GM12892 (cell line): ENCODE measurements at places on chromosomes 7 and 10.

- DNase-seq = no peak
These were observed 16.2 kb downstream of the RBP3 start for GRCh38 chr10:47364366-47364765.

GRCh38 chr10:13930120-13930519, 343.4 kb downstream of the PRPF18 start:
- no peak for DNase-seq

- no peak for DNase-seq
These were observed 3.9 kb downstream of the CH25H start for GRCh38 chr10:89203237-89203636.

DNA sequence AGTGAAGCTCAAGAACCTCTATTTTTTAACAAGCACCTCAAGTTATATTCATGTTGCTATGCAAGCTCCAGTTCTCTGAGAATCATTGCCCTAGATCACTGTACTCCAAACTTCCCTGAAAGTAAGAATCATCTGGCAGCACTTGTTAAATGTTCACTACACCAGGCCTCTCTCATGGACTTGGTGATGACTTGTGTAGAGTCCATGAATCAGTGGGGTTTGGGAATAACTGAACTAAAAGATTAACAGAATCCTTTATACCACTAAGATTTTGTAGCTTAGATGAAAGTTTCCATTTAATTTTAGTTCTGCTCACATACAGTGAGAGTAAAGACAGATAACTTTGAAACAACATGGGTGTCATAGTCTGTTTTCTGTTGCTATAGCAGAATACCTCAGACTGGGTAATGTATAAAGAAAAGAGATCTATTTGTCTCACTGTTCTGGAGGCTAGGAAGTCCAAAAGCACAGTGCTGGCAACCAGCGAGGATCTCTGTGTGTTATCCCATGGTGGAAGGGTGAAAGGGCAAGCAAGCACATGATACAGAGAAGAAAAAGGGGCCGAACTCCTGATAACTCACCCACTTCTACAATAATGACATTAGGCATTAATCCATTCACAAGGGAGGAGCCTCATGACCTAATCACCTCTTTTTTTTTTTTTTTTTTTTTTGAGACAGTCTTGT, 27.9 kb upstream of the AOAH start:
- DNase-seq = no peak

- no peak for DNase-seq
These were observed 20.5 kb upstream of the TNS3 start for GRCh38 chr7:47602272-47603004.

GRCh38 chr7:11410656-11411644, 421.0 kb downstream of the THSD7A start:
- DNase-seq = no peak

GRCh38 chr10:86688398-86688921, 20.1 kb downstream of the LDB3 start:
- DNase-seq = peak; percentile 81

GRCh38 chr7:25391961-25392587, 163.8 kb upstream of the NPVF start:
- no peak for DNase-seq

GRCh38 chr10:79063661-79064492, 4.9 kb upstream of the ZMIZ1 start:
- DNase-seq = no peak

GRCh38 chr10:5092375-5092774, 1.8 kb upstream of the AKR1C3 start:
- no peak for DNase-seq

DNA sequence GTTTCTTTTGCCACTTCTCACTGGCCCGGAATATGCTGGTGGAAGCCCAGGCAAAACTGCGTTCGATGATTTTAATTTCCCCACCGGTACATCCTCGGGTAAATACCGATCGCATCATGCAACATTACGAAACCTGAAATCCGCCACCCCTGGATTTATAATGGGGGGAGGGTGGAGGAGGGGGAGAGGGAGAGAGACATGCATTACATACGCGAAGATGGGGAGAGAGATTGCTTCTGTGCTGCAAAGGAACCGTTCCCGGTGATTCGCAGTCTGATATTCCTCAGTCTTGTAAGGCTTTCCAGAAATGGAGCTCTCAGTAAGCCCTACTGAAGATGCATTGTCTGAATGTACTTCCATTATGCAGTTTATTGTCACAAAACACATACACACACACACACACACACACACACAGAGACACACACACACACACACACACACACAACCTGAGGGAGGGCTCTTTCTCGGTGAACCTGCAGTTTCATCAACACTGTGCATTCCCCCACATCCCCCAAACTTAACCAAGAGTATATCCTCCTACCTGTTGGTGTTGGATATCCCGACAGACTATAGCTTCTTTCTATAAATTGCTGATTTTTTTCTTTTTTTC, 741 bp downstream of the GPR85 start:
- no peak for DNase-seq

DNA sequence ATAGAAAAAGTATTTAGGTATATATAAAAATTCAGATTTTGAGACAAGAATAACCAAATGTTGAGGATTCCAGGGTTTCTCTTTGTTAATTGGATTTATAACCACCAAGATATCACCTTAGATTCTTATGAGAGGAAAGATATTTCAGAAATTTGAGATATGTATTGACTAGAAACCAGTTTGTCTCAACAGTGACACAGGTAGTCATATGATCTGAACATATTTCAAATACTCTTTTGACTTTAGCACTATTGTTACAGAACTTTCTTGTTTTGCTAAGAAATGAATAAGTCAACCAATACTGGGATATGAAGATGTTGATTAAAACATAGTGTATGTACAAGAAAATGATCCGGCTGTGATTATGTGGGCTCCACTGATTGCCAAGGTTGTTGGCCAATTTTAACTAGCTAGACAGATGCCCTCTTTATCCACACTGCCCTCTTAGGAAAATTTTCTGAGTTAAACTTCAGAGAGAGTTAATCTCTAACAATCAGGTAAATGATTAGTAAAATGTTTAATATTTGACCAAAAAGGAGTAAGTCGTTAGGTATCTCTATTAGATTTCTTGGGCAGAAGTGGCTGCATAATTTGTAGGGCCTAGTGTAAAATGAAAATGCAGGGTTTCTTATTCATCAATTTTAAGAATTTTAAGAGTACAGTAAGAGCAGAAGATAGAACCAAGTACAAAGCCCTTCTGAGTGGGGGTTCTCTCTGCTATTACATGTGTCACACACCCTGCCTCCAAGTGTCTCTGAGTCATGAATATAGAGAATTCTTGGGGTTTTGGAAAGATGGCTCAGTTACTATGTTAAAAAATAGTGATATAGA, 376.0 kb downstream of the TFEC start:
- no peak for DNase-seq

- no peak for DNase-seq
These were observed 99.7 kb downstream of the MAPK8 start for GRCh38 chr10:48406204-48406603.

DNA sequence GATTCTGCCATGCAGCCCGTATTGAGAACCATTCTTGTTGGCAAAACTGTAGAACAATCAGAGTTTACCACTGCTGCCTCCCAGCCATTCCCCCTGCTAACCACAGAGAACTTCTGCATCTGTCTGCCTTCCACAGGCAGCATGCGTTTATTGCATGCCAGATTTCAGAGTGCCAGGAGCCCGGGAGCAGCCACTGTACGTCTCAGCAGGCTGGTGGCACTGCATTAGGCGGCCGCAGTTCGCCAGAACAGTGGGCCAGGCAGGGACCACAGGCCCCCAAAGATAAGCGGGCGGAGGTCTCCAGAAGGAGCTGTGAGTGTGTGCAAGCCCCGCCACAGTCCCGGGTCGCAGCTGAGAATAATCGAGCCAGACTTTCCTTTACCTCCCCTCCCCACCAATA, 31.8 kb downstream of the ZNF467 start:
- DNase-seq = no peak

GRCh38 chr10:5611899-5612680, 54.3 kb downstream of the ASB13 start:
- DNase-seq = no peak

GRCh38 chr7:28532181-28532580, 119.9 kb downstream of the CREB5 start:
- no peak for DNase-seq

- DNase-seq = no peak
These were observed 191.9 kb downstream of the CDK14 start for GRCh38 chr7:90788052-90788451.

DNA sequence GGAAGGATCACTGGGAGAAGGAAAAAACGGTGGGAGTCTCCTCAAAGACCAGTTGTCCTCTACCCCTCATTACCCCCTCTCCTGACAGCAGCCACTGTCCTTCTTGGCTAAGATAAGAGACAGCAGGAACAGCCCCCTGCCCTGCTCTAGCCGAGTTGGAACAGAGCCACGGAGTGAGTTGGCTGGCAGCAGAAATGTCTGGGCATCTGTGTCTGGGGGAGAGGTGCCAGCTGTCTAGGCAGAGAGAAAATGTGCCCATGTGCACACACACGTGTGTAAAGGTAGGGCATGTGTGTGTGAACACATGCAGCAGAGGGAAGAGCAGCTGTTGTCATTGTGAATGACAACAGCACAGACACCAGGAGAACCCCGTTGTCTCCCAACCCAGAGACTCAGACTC, 9.4 kb upstream of the HILPDA start:
- no peak for DNase-seq

- DNase-seq = no peak
These were observed 11.5 kb upstream of the PRKAG2 start for GRCh38 chr7:151888079-151889067.

DNA sequence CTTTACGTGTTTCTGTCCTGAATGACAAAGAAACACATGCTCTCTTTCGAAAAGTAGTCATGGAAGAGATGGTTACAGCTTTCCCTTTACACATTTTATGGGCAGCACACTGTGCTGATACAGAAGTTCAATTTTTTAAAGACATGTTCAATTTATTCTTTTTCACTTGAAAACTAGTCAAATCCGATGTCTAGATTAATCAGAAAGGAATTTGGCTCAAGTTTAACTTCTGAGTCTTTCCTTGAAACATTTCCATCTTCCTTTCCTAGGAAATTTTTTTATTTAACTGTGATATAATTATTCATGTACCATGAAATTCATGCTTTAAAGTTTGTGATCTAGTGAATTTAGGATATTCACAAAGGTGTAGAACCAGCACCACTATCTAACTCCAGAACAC, 360.1 kb downstream of the TNS3 start:
- no peak for DNase-seq

- DNase-seq = no peak
These were observed 26.4 kb downstream of the AP5Z1 start for GRCh38 chr7:4801839-4802231.
